ENCODE measurements at places on chromosomes 13 and 19. TPM values are rescaled to one million over a fixed set of nuclear protein-coding genes. Genes with fewer than 3 reads are reported as not detected.

GRCh38 chr19:2142173-2142829 is 9.1 kb downstream of the AP3D1 start:
- DNase-seq: no peak

- DNase-seq: no peak
These were observed 152.5 kb upstream of the SOX1 start for GRCh38 chr13:111914241-111915103.

The CD37 gene
- not detected for total RNA-seq

- DNase-seq: no peak
These were observed 39.7 kb downstream of the RCBTB2 start for GRCh38 chr13:48493066-48493765.

GRCh38 chr19:19224150-19224851 is 12.5 kb downstream of the NCAN start:
- no peak for DNase-seq

GRCh38 chr19:9144920-9145319 is 4.7 kb downstream of the ZNF317 start:
- DNase-seq: no peak

DNA sequence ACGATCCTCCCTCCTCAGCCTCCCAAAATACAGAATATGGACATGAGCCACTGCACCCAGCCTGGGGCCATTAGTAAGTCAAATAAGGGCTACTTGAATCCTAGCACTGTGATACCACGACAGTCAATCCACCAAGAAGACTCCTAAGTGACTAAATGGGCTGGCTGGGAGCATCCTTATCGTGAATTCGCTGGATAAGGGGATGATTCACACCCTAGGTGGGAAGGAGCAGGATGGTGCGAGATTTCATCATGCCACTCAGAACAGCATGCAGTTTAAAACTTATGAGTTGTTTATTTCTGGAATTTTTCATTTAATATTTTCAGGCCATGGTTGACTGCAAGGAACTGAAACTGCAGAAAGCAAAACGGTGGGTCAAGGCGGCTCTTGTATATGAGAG is 30.2 kb downstream of the ATP8A2 start:
- no peak for DNase-seq

The LYPD3 gene
- 0.17 TPM for total RNA-seq
